ENCODE measurements at places on chromosomes 16 and 17. TPM values are rescaled to one million over a fixed set of nuclear protein-coding genes. Genes with fewer than 3 reads are reported as not detected.
A peak's percentile ranks its signal among the peaks of the same experiment; 100 is the strongest.

The CHST5 gene
- 0.18 TPM for polyA plus RNA-seq

The KRT39 gene
- polyA plus RNA-seq, result not detected

The VAT1 gene
- 170 TPM for polyA plus RNA-seq

The KCTD19 gene
- polyA plus RNA-seq, result 1.9 TPM

The TBC1D3E gene
- polyA plus RNA-seq, result not detected

The MYH1 gene
- polyA plus RNA-seq, result 0.06 TPM

The MT1M gene
- 0.45 TPM for polyA plus RNA-seq

GRCh38 chr17:75552425-75553294, 27.2 kb downstream of the LLGL2 start:
- DNase-seq, result no peak

- DNase-seq, result no peak
These were observed 83.3 kb downstream of the PGS1 start for GRCh38 chr17:78461799-78462053.

DNA sequence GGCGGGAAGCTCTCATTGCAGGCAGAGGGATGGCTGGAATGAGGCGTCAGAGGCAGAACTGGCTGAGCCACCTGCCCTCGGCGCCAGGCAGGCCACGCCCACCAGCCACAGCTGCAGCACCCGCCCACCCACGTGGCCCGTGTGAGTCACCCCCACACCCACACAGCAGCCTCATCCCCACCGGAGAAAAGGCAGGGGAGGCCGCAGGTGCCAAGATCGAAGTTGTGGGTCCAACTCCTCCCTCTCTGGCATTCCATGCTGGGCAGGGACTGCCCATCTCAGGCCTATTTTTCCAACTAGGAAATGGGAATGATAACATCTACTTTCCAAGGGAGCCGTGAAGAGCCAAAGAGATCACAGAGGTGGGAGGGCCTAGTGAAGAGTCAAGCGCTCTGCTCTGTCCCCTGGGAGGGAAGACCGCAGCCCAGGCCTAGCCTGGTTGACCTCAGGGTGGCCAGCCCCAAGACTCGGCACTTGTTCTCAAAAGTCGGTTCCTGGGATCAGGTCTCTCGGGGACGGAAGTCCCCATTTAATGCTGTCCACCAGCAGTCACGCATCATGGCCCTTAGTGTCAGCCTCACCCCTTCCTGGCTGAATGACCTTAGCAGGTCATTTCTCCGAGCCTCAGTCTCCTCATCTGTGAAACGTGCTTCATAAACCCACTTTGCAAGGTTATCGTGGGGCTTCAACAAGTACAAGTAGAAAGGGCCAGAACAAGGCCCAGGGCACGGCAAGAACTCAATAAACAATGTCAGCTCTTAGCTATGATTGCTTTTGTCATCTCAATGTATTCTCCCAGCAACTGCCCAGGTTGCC, at the start of gene TRPV3:
TSS of gene TRPV3 (minus strand) at position 45 of the 816 bp plus-strand sequence. CDS start 2,962 bp downstream, outside the sequence.
- no peak for DNase-seq

DNA sequence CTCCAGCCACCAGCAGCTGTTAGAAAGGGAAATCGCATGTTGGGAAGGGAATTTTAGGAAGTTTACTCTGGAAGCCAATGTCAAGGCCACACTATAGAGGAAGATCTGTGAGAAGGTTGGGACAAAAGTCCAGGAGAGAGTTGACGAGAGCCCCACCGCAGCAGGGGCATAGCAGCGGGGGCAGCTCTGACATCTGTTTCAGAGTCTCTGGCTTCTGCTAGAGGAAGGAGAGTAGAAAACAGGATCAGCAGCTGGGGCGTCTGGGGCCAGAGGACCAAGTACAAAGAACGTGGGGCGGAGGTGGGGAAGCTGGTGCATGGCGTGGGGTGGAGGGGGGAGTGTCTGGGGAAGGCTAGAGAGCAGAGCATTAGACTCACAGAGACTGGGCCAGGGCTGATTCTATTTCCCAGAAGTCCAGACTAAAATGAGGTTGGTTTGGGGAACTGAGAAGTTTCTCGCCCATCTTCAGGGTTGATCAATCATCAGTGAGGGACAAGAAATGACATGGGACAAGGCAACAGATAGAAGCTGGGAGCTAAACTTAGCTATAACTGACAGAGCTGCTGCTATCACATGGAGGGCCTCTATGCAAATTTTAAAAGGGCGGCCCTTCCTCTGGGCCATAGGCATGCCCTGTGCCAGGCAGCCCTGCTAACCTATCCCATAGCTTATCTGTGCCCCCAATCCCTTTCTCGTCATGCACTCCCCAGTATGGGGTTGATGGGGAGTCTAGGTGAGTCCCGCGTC, 1.2 kb downstream of the RABEP2 start:
- no peak for DNase-seq

DNA sequence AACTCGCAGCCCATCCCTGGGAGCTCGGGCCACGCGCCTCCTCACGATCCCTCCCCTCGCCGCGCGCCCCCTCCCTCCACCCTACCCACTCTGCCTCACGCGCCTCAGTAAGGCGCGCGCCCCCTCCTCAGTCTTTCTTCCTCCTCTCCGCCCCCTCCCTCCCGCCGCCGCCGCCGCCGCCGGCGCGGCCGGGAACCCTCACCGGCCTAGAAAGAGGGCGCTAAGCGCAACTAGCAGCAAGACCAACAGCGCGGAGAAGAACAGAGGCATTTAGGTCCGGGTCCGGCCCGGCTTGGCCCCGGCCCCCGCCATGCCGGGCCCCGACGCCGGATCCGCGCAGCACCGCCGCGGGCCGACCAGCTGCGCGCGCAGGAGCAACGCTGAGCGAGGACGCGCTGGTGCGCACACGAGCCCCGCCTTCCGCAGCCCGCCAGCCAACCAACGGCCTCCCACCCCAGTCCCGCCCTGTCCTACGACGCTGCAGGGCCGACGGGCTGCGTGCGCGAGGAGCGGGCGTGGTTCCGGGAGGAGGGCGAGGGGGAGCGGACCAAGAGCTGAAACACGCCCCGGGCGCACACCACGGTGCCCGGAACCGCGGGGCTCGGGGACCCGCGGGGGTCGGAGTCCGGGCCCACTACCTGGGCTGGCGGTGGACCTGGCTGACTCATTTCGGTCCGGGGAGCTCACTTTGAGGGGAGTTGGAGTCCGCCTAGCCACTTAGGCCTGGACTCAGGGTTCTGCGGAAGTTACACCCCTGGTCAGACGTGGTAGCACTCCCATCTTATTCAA, at the start of gene BLTP2:
TSS of gene BLTP2 (minus strand) at position 372 of the 789 bp plus-strand sequence. CDS start at position 270, 102 bp downstream.
- DNase-seq, result peak; percentile 99

DNA sequence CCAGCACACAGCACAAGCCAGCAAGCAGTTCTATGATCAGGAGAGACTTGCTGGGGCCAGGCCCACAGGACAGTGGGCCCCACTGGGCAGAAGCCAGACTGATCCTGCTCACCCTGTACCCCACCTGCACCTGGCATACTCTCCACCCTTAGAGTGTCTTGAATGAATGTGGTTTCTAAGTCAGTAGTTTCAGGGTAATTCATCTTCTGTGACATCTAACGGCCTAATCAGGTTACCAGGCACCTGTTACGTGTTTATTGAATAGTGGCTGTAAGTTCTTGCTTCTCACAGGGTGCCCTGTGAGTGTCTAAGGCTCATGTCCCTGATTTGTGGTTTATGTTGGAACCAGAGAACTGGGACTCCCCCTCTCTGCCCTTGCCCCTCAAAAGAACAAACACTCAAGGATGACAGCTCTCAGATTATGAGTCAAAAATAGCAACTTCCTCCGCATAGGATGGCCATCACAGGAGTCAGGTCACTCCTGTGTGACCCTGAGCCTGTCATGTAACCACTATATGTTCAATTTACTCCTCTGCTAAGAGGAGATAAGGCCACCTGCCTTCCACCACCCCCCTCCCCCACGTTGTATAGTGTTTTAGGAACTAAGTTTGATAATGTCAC, 7.0 kb upstream of the OR2C1 start:
- no peak for DNase-seq

- no peak for DNase-seq
These were observed 5.9 kb downstream of the UQCRC2 start for GRCh38 chr16:21959050-21959449.

DNA sequence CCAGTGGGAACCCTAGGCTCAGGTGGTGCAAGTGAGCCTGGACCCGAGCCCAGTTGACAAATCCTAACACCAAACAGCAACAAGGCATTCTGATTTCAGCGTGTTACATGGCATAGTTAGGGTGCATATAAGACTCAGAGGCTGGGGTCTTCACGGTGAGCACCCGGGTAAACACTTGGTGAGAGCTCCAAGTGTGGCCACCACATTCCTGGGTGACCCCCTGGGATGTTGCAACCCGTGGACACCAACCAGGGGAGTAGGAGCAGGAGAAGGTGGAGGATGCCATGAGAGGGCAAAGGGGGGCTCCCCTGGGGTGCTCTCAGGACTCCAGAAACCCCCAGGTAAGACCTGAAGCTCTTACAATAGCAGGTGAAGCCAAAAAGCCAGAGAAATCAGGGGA, 69.9 kb upstream of the CDH5 start:
- DNase-seq, result no peak

DNA sequence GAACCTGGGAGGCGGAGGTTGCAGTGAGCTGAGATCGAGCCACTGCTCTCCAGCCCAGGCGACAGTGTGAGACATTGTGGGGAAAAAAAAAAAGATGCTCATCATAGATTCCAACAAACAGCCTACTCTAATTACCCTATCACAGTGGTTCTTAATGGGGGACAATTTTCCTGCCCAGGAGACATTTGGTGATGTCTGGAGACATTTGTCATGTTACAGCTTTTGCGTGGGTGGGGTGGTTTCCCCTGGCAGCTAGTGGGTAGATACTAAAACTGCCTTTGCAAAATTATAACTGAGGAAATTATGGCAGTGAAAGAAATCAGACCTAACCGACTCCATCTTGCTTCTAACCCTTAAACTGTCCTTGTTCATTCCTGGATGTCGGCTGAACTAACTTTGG, 92.5 kb upstream of the RBL2 start:
- DNase-seq, result no peak

DNA sequence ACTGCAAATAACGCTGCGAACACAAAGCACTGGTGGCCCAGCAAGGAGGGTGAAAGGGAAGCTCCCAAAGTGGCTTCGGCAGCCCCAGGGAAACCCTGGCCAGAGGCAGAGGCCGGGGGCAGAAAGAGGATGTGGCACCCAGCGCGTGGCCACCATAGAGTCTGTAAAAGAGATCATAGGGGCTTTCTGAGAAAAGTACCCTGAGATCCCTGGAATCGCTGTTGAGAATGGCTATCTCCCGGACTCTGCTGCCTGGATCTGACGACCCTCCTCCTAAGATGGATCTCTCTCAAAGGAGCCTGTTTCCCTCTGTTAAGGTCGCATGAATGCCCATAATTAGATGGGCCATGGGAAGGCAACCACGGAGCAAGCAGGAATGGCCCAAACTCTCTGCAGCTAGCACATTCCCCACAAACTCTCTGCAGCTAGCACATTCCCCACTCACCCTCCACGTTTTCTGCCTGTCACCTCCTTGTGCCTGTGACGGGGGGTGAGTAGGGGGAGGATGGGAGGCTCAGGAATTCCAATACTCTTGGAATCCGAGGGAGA, 364.4 kb downstream of the XYLT1 start:
- no peak for DNase-seq

GRCh38 chr16:86195863-86196630, 297.1 kb downstream of the IRF8 start:
- DNase-seq, result no peak

GRCh38 chr16:54273566-54273965, 13.0 kb downstream of the IRX3 start:
- no peak for DNase-seq

DNA sequence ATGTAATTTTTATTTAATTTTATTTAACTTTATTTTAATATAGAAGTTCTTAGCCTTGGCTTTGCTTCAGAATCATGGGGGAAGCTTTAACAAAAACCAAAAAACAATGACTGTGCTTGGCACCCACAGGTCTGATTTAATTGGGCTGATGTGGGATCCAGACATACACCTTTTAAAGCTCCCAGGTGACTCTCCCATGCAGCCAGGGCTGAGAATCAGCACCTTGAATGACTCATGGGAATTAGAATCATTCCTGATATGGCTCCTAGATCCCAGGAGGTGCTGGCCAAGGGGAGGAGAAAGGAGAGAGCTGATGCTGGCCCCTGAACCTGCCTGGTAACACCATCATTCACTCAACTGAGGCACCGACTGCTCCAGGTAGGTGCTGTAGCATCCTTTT, 240.7 kb downstream of the PARN start:
- DNase-seq, result no peak

DNA sequence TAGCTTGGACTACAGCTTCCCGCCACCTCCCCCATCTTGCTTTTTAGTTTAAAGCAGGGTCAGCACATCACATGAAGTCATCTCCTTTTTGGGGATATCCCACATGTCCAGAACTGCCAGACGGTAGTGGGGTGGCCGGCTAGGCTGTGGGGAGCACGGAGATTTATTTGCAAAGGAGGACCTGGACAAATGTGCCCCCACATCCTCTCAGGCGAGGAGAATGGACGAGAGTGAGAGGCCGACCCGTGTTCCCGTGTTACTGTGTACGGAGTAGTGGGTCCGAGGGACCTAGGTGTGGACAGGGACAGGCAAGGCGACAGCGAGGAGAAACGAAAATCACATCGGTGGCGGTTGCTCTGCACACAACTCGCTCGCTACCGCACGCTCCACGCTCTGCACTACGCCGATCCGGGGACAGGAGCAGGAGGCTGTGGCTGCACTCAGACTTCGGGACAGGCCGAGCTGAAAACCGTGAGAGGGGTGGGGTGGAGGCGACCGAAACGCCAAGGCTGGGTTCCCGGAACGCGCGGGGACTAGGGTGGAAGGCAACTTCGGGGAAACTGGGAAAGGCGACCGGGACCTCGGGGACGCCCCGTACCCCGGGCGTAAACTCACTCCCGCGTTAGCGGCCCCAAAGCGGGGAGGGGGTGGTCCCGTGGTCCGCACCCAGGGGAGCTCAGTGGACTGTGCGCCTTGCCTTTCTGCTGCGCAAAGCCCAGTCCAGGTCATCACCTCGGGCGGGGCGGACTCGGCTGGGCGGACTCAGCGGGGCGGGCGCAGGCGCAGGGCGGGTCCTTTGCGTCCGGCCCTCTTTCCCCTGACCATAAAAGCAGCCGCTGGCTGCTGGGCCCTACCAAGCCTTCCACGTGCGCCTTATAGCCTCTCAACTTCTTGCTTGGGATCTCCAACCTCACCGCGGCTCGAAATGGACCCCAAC, at the start of gene MT1A:
TSS of gene MT1A (plus strand) at position 853 of the 937 bp plus-strand sequence. CDS start at position 926, 73 bp downstream.
- DNase-seq, result peak; percentile 74

DNA sequence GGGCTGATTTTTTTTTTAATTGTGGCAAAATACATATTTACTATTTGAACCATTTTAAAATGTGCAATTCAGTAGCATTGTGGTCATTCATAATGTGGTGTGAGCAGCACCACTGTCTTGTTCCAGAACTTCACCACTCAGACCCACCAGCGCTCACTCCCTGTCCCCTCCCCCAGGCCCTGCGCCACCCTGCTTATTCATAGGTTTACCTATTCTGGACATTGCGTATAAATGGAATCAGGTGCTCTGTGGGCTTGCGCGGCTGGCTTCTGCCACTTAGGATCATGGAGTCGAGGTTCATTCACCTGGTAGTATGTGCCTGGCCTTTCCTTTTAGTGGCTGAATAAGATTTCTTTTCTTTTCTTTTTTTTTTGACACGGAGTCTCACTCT, 59.4 kb downstream of the NT5M start:
- peak; percentile 3 for DNase-seq
